ENCODE measurements at places on chromosomes 3 and 15. TPM values are rescaled to one million over a fixed set of nuclear protein-coding genes. Genes with fewer than 3 reads are reported as not detected.

Gene DAZL
- total RNA-seq = 0.25 TPM

Gene KCNMB3
- total RNA-seq = 1.7 TPM

Gene SLC2A2
- total RNA-seq = not detected

Gene TBCCD1
- total RNA-seq = 19.8 TPM

Gene PAK2
- 32.5 TPM for total RNA-seq

Gene PSMD6
- 82.3 TPM for total RNA-seq

Gene FBXO40
- total RNA-seq = not detected

DNA sequence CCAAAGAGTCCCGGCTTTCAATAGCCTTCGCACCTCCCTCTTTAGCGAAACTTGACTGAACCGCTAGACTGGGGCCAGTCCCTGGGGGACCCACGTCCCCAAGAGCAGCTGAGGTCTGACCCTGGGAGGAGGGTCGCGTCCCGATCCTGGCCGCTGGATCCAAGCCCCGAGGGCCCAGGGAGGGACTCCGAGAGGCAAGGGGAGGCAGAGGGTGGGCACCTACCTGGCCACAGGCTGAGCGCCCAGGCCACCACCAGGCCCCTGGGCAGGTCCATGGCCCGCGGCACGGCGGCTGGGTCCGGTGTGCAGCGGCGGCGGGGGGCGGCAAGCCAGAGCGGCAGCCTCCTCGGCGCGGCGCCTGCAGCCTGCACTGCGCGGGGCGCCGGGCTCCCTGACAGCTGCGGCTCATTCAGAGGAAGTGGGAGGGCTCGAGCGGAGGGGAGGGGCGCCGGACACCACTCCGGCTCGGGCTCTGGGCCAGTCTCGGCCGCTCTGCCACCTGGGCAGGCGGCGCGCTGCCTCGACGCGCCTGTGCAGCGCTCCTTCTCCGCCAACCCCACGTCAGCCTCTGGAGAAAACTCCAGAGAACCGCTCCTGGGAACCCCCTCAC is at the start of gene ITGA11:
ITGA11 (minus strand) TSS at position 372 of the 610 bp plus-strand sequence; CDS start at position 275, 97 bp downstream.
- H3K27me3 ChIP-seq = peaks cover 37% of the 10 kb centered on the region
- no peak for DNase-seq
- H3K36me3 ChIP-seq = no peaks in the 10 kb centered on the region
- peaks cover 17% of the 10 kb centered on the region for H3K4me1 ChIP-seq

GRCh38 chr3:195040773-195041520 is 230.0 kb downstream of the XXYLT1 start:
- H3K36me3 ChIP-seq = no peaks in the 10 kb centered on the region
- H3K4me1 ChIP-seq = peaks cover 3% of the 10 kb centered on the region
- no peak overlapping the region for H3K4me3 ChIP-seq
- no peaks in the 10 kb centered on the region for H3K27me3 ChIP-seq
- no peak overlapping the region for H3K27ac ChIP-seq

- peak; percentile 21 for DNase-seq
- peaks cover 4% of the 10 kb centered on the region for H3K27me3 ChIP-seq
- H3K4me3 ChIP-seq = no peak overlapping the region
- H3K4me1 ChIP-seq = no peaks in the 10 kb centered on the region
- H3K27ac ChIP-seq = no peak overlapping the region
- no peaks in the 10 kb centered on the region for H3K36me3 ChIP-seq
Measured at GRCh38 chr3:123344175-123344906, 104.5 kb downstream of the ADCY5 start.

DNA sequence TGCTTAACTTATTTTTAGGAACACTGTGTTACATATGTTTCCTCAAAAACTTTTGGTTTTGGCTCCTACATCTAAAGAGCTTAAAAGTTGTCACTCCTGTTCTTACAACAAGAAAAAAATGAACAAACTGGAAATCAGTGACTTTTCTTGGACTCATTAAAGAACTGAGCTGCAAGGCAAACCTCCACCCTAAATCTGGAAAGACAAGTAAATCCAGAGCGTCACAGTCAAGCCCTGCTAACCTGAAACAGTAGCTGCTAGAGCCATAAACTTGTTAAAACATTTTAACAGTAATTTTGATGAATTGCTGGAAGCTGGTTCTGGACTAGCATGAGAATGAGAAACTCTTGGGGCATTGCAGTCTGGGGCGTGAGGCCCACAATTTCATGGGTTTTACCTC is 350.5 kb upstream of the COL8A1 start:
- H3K4me1 ChIP-seq = no peaks in the 10 kb centered on the region
- no peaks in the 10 kb centered on the region for H3K36me3 ChIP-seq
- H3K4me3 ChIP-seq = no peak overlapping the region

DNA sequence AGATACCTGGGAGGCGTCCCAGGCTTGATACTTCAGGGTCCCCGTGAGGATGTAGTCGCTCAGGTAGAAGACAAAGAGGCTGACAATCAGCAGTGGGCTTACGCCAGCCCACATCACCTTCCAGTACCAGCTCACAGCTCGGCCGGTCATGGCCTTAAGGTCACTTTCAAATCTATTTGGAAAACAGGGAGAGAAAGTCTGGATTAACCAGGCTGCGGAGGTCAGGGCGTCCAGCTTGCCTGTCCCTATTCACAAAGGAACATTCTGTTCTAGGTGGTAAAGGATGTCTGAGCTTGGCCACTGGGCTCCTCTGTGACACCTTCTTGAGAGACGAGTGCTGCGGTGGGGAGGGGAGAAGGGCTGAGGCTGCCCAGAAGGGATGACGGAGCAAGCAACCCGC is 36.5 kb downstream of the SLC6A20 start:
- peak; percentile 50 for DNase-seq
- H3K4me3 ChIP-seq = no peak overlapping the region
- H3K27me3 ChIP-seq = no peaks in the 10 kb centered on the region
- H3K36me3 ChIP-seq = no peaks in the 10 kb centered on the region
- H3K4me1 ChIP-seq = no peaks in the 10 kb centered on the region
- no peak overlapping the region for H3K27ac ChIP-seq

DNA sequence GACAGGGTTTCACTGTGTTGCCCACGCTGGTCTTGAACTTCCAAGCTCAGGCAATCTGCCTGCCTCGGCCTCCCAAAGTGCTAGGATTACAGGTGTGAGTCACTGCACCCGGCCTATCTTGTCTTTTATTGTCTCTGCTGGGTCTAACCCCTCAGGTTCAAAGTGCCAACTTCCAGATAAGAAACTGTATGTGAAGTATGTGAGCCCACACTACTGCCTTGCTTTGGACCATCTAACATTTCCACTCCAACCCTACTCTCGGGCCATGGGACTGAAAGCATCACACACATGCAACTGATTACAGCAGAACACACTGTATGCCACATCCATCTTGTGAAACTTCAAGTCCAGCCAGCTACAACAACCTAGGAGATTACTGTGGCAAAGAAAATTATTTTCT is 256.1 kb upstream of the VEPH1 start:
- H3K4me3 ChIP-seq = no peak overlapping the region
- H3K27me3 ChIP-seq = no peaks in the 10 kb centered on the region
- H3K36me3 ChIP-seq = no peaks in the 10 kb centered on the region
- DNase-seq = no peak
- no peak overlapping the region for H3K27ac ChIP-seq
- H3K4me1 ChIP-seq = no peaks in the 10 kb centered on the region

GRCh38 chr15:54810496-54810895 is 386.2 kb downstream of the RSL24D1 start:
- no peak for DNase-seq
- H3K4me1 ChIP-seq = no peaks in the 10 kb centered on the region
- H3K27ac ChIP-seq = no peak overlapping the region
- H3K36me3 ChIP-seq = no peaks in the 10 kb centered on the region
- no peaks in the 10 kb centered on the region for H3K27me3 ChIP-seq

GRCh38 chr3:15428539-15428938 is 1.1 kb downstream of the EAF1 start:
- H3K4me3 ChIP-seq = peak overlapping the region; percentile 85
- H3K4me1 ChIP-seq = peaks cover 40% of the 10 kb centered on the region
- peaks cover 29% of the 10 kb centered on the region for H3K36me3 ChIP-seq
- H3K27me3 ChIP-seq = no peaks in the 10 kb centered on the region
